ENCODE measurements at places on chromosomes 7 and 10. TPM values are rescaled to one million over a fixed set of nuclear protein-coding genes. Genes with fewer than 3 reads are reported as not detected.

MKX gene
- 1.6 TPM for total RNA-seq

LIPF gene
- not detected for total RNA-seq

RPEL1 gene
- total RNA-seq = not detected

GRCh38 chr7:88200261-88200660 is 19.6 kb downstream of the SRI start:
- DNase-seq = no peak

GRCh38 chr7:17043012-17043877 is 161.5 kb upstream of the AGR3 start:
- no peak for DNase-seq

Measured in frontal cortex (tissue), 4 donors.